H54 (cell line): ENCODE measurements at places on chromosomes 3 and 15.
A peak's percentile ranks its signal among the peaks of the same experiment; 100 is the strongest.

DNA sequence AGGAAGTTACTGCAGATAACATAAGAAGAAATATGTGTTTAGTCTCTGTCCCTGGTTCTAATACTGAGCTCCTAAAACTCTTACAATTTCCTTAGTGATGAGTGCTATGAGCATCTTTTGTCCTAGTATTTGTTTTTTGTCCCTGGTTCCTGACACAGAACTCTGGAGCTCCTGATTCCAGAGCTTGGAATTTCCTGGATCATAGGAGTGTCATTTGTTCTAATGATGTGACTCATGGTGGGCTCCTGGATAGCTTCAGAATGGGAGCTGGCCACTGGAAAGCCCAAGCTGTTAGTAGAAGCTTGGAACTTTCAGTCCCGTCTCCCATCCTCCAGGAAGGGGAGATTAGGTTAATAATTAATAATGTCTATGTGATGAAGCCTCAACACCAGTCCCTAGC, 98.2 kb downstream of the CNTN6 start:
- no peak for DNase-seq

DNA sequence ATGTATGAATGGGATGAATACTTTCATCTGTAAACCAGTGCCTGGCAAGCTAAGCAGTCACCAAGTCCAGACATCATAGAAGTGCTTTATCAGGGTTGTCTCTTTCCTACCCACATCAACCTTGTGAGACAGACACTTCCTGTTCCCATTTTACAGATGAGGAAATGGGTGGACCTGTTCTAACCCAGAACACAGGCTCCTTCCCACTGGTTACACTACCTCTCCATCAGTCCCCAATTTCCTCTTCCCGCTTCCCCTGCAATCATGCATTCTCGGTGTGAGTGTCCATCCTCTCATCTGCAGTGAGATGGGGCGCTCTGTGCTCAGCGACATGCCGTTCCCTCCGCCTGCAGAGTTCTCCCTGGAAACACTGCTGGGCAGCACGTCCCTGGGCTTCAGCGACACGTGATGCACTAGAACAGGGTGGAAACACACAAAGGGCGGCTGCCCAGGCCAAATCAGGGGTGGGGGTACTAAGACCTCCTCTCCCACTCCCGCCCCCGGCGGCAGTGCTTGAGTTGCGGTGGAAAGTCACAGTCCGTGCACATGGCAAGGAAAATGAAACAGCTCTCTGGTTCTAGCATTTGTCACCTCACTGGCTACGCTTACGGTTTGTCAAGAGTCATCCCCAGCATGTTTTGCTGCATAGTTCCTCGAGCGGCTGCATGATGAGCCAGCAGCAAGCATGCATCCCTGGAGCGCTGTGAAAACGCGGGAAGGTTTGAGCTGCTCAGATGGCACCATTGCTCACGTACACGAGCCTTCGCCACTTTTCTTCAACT, 201.1 kb downstream of the ADAMTS17 start:
- no peak for DNase-seq

GRCh38 chr3:117558681-117559080, 849.1 kb downstream of the TUSC7 start:
- no peak for DNase-seq

DNA sequence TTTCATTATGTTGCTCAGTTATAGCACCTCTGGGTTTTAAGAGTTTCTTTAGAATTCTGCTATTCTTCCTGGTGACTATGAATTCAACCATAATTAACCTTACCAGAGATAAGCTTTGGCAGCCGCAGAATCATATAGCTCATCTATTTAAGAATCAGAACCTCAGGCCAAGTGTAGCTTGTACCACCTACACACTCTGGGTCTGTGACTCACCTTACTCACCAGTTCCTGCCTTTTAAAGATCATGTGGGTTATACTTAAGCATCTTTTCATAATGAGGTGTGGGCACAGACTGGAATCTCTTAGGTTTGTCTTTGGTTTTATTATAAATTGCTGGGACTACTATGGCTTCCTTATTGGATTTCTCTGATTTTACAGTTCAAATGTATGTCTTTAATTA, 21.9 kb downstream of the CDV3 start:
- DNase-seq, result no peak

- DNase-seq, result peak; percentile 75
Measured at GRCh38 chr3:52533623-52534280, at the start of gene NT5DC2. Gene NT5DC2 (minus strand): TSS chr3:52533857. CDS start chr3:52533737, 120 bp downstream.

DNA sequence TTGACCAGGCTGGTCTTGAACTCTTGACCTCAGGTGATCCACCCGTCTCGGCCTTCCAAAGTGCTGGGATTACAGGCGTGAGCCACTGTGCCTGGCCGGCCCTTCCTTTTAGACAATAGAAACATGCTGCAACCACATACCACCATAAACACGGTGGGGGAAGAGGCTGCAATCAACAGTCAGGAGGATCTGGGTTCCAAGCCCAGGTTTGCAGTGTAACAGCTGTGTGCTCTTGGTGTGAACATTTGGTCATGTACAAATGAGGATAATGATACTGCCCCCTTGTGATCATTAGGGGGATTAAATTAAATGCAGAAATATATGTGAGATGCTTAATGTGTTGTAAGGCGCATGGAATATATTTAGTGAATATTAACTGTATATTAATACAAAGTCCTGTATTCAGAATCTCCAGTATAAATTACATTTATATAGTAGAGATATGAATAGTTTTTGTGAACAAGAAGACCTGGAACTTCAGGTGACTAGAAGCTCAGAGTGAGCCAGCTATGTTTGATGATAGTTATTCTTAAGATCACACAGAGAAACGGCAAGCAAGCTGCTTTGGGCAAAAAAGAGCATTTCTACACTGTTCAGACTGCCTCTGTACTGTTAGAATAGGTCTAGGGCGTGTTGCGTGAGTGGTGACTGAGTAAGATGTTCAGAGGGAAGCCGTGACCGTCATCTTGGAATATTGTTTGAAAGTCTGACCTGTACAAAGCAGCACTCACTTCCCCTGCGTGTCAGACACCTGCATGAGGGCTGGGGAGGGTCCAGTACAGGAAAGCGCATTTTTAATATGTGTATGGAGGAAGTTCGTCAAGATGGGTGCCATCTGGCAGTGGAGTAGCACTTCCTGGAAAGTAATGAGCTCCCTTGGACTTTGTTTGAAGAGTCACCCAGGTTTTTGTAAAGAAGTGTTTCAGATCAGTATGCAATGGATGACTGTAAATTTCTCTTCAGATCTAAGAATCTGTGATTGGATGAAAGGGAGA, 125.8 kb downstream of the PGPEP1L start:
- DNase-seq, result no peak
